Type B pancreatic cell (in vitro differentiated cells): ENCODE measurements at places on chromosomes 5 and 9.

DNA sequence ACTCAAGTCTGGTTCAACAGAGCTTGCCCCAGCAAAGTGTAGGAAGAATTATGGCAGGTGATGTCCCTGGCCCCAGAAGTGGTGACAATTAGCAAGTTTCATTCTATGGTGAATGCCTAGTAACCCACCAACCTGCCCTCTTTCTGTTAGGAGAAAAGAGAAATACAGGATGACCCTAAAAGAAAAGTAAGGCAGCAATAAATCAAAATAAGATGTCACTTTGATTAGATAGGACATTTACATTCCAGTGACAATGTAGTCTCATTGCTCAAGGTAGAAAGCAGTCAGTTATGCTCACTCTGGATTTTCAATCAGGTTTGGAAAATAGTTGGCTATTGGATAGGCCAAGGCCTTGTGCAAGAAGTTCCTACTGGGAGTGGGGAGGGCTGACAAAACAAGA is 5.6 kb upstream of the HSPA9 start:
- no peak for DNase-seq

DNA sequence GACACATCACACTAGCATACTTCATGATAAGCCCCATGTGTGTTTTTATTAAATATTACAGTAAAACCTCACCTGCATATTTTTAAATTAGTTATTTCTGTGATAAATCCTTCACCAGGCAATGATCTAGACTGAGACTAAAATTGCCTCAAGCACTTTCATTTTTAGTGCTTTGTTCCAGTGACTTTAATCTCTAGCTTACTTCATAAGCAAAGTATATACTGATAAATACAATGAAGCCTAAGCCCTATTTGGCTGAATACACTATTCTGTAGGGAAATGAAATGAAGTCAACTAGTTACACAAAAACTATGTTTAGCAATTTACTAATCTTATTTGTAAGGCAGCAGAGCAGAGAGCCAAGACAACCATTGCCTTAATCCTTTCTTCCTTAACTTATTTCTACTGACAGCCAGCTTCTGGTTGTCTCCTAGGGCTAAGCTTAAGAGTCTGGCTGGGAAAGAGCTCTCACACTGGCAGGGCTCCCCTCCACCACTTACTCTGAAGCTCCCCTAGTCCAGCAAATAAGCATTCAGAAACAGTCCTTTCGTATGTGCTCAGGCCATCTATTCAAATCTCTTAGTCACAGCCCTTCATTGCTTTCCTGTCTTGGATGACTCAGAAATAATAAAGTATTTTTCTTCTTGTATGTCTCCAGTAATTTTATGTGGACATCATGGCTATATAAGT is 31.4 kb upstream of the MTAP start:
- DNase-seq: no peak

GRCh38 chr5:27497491-27497890 is 459.1 kb upstream of the CDH9 start:
- DNase-seq: no peak

GRCh38 chr9:21402386-21403251 is 6.3 kb upstream of the IFNA8 start:
- DNase-seq: no peak

DNA sequence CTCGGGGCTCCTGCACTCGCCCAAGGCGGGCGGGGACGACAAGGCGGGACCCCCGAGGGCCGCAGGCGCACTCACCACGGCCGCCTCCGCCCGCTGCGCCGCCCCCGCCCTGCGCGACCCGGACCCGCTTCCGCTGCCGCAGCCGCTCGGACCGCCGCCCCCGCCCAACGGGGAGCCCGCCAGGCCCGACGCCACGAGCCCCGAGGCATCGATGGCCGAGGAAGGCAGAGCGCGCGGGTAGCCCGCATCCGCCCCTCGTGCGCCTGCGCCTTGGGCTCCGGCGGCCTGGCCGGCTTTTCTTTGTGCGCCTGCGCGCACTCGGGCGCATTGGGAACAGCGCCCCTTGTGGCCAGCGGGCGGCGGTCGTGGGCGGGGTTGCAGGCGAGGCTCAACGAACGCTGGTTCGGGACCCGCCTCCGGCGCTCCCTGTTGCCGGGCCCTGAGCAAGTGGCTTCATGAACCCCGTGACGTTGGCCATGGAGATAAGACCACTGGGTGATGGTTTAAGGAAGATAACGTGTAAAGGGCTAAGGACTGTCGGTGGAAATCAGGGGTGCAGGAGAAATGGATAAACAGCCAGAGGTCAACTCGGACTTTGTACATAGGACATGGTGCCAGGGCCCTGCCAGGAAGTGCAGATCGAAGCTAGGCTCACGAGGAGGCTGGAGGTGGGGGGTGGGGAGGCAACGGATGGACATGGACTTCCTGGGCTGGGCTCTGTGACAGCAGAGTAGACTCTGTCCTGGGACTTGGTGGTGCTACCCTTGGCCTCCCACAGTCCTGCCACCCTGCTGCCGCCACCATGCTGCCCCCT is at the start of the genes C8G and FBXW5:
C8G (plus strand) TSS at position 725 of the 814 bp plus-strand sequence; CDS start at position 803, 78 bp downstream.
FBXW5 (minus strand) TSS at position 220 of the 814 bp plus-strand sequence. CDS start 655 bp downstream, outside the sequence.
- DNase-seq: peak; percentile 99

DNA sequence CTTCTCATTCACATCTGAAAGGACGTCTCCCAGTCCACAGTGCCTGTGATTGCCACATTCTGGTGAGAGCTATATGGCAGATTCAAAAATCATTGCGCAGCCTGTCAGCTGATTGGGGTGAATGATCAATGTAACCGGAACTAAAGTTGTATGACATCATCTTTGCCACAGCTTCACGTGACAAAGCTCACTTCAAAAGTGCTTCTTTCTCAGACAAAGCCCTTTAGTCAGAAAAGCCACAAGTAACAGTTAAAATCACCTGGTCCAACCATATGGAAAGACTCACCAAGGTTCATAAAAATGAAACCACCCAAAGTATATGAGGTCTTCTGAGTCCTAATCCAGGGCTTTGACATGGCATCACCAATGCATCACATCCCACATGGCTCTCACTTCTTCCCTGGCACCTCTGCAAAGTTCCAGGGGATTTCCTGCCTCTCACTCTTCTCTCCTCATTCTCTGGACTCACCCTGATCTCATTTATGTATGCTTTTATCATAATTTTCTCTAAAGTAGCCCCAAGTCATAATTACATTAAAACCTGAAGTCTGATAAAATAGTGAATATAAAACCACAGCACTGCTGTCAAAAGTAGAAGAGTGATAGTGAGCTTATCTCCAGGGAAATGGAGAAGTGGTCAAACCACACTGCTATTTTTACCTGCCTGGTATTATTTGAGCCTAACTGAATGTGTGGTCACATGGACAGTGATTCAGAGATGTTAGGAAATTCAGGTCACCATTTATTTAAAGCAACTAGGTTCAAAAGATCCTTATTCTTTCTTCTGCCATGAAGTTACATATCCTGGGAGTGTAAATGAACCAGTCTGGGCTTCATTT is 193.1 kb upstream of the PTGER4 start:
- DNase-seq: no peak
